Left ventricle myocardium inferior (tissue), 1 donor: ENCODE measurements at places on chromosomes 6 and 20. TPM values are rescaled to one million over a fixed set of nuclear protein-coding genes. Genes with fewer than 3 reads are reported as not detected.

HFE gene
- total RNA-seq = 3.4 TPM

GRCh38 chr6:159701413-159701999 is 8.5 kb upstream of the SOD2 start:
- no peak for DNase-seq

DNA sequence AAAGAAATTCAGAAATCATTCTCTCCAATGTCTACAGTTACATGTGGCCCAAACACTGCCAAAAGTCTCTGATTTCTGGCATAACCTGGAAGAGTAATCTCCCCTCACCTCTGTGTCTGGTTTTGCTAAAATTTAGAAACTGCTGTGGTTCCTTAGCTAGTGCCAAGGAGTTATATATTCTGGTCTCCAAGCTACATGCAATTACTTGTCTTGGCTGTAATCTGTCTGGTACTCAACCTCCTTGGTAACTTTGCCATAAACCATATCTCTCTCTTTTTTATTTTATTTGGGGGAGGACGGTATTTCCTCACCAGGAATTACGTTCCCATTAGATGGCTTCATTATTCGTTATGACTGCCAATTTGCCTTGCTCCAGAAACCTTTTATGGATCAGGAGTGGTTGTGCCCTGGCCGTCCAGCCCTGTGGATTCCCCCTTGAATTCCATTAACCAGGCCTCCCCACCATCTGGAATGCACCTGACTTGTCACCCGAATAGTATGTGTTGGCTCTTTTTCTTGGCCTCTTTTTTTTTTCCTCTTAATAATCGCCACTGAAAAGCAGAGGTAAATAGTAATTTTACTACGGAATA is 400.0 kb downstream of the CD83 start:
- DNase-seq = no peak

DNA sequence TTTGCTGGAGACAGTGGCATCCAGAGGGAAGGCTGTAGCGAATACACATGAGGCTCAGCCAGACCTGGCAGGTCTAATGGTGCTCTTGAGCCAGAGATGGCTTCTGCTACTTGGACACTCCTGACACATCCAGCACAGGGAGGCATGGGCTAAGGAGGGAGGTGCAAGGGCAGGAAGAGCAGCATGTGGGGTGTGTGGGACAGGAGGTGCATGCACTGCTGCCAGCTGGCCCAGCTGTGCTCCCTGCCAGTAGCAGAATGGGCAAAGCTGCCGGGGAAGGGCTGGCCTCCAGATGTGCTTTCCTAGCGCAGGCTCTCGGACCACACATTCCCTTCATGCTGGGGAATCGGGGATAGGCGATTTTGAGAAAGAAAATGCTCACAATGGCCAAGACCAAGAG is 309.2 kb downstream of the CDC5L start:
- no peak for DNase-seq

GRCh38 chr6:6330407-6330806 is 9.9 kb upstream of the F13A1 start:
- no peak for DNase-seq

- no peak for DNase-seq
Measured at GRCh38 chr6:132607544-132608233, 16.4 kb downstream of the TAAR2 start.

DNA sequence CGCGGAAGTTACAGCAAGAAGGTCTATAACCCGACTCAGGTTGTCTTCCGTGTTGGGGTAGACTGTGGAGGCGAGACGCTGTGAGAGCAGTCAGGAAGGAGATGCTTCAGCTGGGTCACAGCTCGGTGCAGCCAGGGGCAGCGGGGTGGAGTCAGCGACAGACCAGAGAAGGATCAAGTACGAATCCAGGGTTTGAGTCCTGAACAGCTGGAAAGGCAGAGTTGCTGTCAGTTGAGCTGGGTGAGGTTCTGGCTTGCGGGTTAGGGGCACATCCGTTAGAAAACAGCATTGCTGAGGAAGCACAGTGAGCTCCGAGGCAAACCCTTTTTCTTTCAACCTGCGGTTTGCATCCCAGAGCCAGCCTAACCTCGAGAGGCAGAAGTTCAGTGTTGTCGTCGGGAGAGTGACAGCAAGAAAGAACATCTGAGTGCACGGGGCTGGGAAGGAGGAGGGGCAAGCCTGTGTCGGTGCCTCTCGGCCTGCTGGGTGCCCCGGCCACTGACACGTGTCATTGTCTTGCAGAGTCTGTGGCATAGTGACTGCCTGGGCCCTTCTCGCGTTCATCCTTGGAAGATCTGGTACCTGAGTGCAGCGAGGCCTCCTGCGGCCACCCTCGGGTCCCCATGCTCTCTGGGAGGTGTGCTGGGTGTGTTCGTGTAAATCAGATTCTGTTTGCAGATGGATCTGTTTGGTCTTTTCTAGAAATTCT is 20.0 kb downstream of the PNLDC1 start:
- no peak for DNase-seq

- DNase-seq = no peak
Measured at GRCh38 chr6:21769968-21770367, 176.4 kb downstream of the SOX4 start.

- no peak for DNase-seq
Measured at GRCh38 chr20:45083127-45083526, 17.8 kb downstream of the KCNS1 start.

- no peak for DNase-seq
Measured at GRCh38 chr6:53624502-53624901, 41.1 kb downstream of the KLHL31 start.

MRPL2 gene
- total RNA-seq = 94.9 TPM

DNA sequence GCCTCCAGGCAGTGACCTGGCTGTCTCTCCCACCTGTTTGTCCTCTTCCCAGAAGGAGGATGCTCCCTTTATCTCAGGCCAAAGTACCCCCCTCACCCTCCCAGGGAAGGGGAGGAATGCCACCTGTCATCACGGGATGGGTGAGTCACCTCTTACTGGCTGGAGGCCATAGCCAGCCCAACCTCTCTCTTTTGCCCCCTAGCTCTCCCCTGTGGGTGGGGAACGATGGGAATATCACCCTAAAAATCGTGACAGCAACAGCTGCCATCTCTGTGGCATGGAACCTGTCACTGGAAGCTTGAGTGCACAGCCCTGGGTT is 137.5 kb upstream of the PTPN1 start:
- DNase-seq = no peak

MAFB gene
- total RNA-seq = 10.2 TPM

DNA sequence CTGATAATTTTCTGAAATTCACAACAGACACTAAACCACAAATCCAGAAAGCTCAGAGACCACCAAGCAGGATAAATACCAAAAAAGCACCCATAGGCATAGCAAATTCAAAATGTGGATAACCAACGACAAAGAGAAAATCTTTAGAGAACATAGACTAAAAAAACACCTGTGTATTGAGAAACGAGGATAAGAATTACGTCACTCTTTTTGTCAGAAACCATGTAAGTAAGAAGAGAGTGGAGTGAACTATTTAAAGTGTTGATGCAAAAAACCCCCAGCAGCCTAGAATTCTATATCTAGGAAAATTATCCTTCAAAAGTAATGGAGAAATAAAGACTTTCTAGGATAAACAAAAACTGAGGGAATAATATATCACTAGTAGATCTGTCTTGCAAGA is 126.9 kb upstream of the SCGN start:
- DNase-seq = no peak

GRCh38 chr6:53646606-53647005 is 18.9 kb downstream of the KLHL31 start:
- no peak for DNase-seq

E2F1 gene
- 1.2 TPM for total RNA-seq

- DNase-seq = no peak
Measured at GRCh38 chr6:159642481-159642880, 50.6 kb downstream of the SOD2 start.

OPN5 gene
- not detected for total RNA-seq

L3MBTL3 gene
- total RNA-seq = 3.2 TPM

- DNase-seq = no peak
Measured at GRCh38 chr20:12570371-12570770, 438.4 kb upstream of the SPTLC3 start.

DNA sequence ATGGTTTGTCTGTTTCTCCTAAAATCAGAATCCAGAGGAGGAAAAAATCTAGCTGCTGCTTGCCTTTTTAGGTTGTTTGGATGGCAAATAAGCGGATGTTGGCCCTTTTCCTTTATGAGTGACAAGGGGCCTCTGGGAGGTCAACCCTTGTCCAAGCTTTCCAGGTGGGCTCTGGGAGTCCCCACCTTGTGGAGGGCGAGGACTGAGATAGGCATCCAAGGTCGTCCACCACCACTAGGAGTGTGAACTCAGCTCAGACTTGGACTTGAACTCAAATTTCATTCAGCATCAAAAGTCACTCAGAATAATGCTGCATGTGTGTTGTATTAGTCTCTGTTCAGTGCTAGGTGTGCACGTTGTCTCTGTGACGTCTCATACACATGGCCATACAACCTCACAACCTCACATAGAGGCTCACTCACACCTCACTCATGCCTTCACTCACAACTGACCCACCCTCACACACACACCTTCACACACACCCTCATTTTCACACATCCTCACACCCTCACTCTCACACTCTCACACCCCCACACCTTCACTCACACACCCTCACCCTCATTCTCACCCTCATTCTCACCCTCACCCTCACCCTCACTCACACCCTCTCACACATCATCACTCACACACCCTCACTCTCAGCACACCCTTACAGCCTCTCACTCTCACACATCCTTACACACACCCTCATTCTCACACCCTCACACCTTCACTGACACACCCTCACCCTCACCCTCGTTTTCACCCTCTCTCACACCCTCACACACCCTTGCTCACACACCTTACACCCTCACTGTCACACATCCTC is 18.0 kb downstream of the DYNLT1 start:
- no peak for DNase-seq

TTK gene
- total RNA-seq = 0.25 TPM

SGK2 gene
- 0.30 TPM for total RNA-seq

SFTA2 gene
- total RNA-seq = not detected

TBC1D32 gene
- 3.5 TPM for total RNA-seq

GRCh38 chr6:166736634-166737033 is 109.6 kb upstream of the RPS6KA2 start:
- DNase-seq = no peak

GRCh38 chr6:110211753-110212152 is 31.5 kb downstream of the CDC40 start:
- no peak for DNase-seq

LY6G6D gene
- total RNA-seq = not detected

GRCh38 chr20:3987296-3987695 is 28.1 kb downstream of the RNF24 start:
- no peak for DNase-seq

DNA sequence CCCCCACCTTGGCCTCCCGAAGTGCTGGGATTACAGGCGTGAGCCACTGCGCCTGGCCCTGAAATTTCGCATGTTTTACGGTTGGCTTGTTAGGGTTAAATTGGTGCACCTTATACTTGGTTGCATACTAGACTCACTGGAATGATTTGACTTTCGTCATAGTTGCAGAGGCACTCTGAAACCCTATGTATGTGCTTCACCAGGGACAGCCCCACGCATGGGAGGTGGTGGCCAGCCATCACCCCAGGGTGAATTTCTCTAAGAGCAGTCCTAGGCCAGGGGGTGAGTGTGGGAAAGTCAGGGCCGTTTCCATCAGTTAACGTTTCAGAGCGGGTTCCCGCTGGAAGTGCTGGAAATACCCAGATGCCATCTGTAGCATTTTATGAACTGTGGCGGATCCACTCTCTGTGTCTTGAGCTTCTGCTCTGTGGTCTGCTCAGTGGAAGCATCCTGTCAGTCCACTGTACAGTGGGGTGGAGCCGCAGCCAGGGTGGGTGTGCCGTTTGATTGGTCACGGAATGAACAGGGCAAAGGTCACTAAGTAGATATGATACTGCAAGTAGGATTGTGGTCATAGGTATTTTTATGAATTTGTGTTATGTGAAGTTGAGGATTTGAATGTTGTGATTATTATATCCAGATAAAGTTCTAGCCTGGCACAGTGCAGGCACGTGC is 13.2 kb downstream of the DNAJC5 start:
- DNase-seq = no peak

HLA-DRB1 gene
- 26.4 TPM for total RNA-seq

AGPAT4 gene
- 2.2 TPM for total RNA-seq

DNA sequence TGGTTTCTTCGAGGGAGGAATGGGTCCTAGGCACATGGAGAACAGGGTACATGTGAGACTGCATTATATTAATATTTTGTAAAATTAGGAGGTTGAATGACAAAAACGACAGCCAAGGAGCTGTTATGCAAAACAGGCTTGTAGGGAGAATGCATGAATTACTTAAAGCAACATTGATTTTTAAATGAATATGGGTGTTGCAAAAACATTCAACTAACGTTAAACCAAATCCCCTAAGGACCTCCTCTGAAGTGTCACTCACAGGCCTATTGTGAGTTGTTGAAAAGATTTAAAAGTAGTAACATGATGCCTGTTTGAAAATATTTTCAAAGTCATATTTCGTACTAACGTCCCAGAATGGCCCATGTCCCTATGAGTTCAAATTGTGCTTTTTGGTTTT is 21.9 kb downstream of the FBXL4 start:
- DNase-seq = no peak

DNA sequence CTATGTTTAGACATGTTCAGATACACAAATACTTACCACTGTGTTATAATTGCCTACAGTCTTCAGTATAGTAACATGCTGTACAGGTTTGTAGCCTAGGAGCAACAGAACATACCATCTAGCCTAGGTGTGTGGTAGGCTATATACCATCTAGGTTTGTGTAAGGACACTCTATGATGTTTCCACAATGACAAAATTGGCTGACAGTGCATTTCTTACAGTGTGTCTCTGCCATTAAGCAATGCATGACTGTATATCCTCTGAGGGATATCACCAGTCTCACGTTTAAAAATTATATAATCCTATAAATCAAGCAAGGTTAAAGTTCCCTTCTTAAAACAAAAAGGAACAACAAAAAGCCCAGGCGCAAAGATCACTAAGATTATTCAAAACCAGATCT is 352.2 kb downstream of the BTBD9 start:
- DNase-seq = no peak

VSX1 gene
- 0.33 TPM for total RNA-seq

DNA sequence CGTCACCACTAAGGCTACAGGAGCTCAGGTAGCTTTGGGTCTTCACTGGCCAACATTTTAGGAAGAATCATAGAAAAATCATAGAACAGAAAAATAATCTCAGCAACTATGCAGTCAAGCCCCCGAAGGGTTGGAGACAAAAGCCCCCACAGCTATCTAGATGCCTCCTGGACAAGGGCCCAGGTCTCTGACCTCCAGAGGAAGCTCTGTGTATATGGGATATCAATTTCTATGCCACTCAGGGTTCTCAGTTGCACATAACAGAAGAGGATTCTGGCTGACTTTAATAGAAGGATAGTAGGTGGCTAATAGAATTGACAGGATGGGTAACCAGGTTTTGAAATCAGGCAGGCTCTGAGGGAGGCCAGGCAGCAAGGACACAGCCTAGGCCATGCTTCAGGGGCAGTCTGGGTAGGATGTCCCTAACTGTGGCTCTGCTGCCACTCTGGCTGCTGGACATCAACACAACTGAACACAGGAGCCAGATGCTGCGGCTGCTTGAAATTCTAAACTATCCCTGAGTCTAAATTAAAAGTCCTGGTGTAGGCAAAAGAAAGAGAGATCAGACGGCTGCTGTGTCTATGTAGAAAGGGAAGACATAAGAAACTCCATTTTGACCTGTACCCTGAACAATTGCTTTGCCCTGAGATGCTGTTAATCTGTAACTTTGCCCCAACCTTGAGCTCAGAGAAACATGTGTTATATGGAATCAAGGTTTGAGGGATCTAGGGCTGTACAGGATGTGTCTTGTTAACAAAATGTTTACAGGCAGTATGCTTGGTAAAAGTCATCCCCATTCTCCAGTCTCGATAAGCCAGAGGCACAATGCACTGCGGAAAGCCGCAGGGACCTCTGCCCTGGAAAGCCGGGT is 65.6 kb downstream of the TRMT6 start:
- no peak for DNase-seq

ZSCAN9 gene
- total RNA-seq = 9.7 TPM

GRCh38 chr6:30483677-30484279 is 5.5 kb upstream of the HLA-E start:
- no peak for DNase-seq
